ENCODE measurements at places on chromosomes 2 and 18.

GRCh38 chr18:48832938-48833700 is 117.6 kb downstream of the SMAD7 start:
- no peak for DNase-seq

GRCh38 chr2:168780669-168781071 is 21.8 kb upstream of the NOSTRIN start:
- DNase-seq: no peak

- no peak for DNase-seq
Measured at GRCh38 chr18:41948544-41949110, 6.4 kb upstream of the PIK3C3 start.

- DNase-seq: no peak
Measured at GRCh38 chr2:100013892-100014677, 128.3 kb downstream of the AFF3 start.

DNA sequence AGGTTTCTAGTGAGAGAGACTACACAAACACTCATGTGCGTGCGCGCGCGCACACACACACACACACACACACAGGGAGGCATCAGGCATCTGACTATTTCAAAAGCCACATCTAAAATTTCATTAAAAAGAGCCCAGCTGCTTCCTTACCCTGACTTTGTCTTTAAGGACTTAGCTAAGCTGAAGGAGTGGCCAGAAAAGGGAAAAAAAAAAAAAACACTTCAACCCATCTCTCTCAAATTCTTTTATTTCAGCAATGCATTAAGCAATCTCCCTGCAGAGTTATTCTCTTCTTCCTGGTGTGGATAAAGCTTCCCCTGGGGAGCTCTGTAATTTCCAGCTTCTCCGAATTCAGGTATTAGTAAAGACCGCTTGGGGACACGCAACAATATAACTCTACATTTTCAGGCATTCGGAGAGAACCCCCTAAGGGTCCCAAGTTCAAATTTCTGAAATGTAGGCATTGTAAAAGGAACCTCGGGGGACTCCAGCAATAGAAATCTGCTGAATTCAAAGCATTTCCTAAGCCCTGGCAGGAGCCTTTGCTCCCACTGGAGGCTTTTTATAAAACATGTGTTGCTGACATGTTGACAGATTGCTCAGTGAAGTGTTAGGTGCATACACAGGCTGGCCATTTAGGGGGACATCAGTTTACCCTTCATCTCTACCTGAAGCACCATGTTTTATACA is 67.0 kb downstream of the ZNF521 start:
- DNase-seq: no peak

GRCh38 chr18:48889981-48890762 is 60.6 kb downstream of the SMAD7 start:
- no peak for DNase-seq

DNA sequence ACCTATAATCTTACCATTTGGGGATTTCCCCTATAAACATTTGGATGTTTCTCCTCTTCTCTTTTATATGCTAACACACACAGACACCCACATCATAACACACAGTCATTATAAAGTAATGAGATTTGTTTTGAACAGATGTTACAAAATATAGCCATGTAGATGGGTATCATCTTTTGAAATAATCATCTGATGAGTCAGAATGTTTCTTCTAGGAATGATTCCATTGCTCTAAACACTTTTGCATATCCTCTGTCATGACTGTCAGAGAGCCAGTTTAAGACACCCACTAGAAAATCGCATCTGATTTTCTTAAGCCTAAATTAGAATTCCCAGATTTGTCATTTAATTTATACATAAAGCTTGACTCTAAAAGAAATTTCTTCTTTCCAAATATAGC is 442.6 kb downstream of the CMPK2 start:
- no peak for DNase-seq

DNA sequence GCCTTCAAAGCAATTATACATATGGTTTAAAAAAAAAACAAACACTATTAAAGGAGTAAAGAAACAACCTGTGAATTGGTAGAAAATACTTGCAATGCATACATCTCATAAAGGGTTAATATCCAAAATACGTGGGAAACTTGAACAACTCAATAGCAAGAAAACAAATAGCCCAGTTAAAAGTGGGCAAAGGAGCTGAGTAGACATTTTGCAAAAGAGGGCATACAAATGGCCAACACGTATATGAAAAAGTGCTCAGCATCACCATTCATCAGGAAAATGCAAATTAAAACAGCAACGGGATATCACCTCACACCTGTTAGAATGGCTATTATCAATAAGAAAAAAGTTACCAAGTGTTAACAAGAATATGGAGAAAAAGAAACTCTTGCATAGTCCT is 298.3 kb upstream of the RBMS1 start:
- no peak for DNase-seq
